ENCODE measurements at places on chromosomes 6 and 20.
A peak's percentile ranks its signal among the peaks of the same experiment; 100 is the strongest.

GRCh38 chr6:113723182-113723581 is 134.0 kb upstream of the MARCKS start:
- no peak for DNase-seq

- DNase-seq, result no peak
These were observed 56.8 kb upstream of the MTRF1L start for GRCh38 chr6:153059311-153059710.

- no peak for DNase-seq
These were observed 23.5 kb downstream of the KIZ start for GRCh38 chr20:21149344-21149743.

- no peak for DNase-seq
These were observed 27.0 kb upstream of the TBC1D7 start for GRCh38 chr6:13355043-13355945.

DNA sequence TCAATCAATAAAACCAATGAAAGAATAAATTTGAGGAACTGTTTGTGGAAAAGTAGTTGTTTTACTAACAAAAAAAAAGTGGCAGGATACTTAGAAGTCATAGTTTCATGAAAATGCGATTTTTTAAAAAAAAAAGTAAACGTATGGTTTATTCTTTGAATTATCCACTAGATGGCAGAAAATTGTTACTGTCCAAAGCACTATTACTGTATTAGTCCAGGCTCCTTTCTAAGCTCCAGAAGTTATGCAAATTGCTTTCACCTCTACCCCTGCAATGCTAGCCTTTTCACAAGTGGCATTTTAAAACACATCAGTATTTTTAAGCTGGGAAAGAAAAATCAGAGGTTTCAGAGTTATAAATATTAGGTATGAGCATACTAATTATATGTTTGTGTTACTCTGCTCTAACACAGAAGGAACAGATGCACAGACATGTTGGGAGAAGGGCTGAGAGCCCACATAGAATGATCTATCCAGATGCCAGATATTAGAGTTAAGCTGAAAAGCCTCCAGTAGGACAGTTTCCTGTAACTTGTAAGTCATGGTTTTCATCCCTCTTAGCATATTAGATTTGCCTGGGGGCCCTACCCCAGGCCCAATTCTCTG is 63.9 kb downstream of the FHL5 start:
- peak; percentile 22 for DNase-seq

GRCh38 chr6:165487950-165488349 is 175.1 kb downstream of the PDE10A start:
- no peak for DNase-seq

GRCh38 chr6:1810880-1811279 is 201.2 kb downstream of the FOXC1 start:
- no peak for DNase-seq

- DNase-seq, result no peak
These were observed 139.7 kb downstream of the PAK5 start for GRCh38 chr20:9699181-9699580.

GRCh38 chr6:100099189-100100074 is 105.4 kb upstream of the MCHR2 start:
- DNase-seq, result no peak

GRCh38 chr6:156638581-156638980 is 138.6 kb upstream of the ARID1B start:
- no peak for DNase-seq

DNA sequence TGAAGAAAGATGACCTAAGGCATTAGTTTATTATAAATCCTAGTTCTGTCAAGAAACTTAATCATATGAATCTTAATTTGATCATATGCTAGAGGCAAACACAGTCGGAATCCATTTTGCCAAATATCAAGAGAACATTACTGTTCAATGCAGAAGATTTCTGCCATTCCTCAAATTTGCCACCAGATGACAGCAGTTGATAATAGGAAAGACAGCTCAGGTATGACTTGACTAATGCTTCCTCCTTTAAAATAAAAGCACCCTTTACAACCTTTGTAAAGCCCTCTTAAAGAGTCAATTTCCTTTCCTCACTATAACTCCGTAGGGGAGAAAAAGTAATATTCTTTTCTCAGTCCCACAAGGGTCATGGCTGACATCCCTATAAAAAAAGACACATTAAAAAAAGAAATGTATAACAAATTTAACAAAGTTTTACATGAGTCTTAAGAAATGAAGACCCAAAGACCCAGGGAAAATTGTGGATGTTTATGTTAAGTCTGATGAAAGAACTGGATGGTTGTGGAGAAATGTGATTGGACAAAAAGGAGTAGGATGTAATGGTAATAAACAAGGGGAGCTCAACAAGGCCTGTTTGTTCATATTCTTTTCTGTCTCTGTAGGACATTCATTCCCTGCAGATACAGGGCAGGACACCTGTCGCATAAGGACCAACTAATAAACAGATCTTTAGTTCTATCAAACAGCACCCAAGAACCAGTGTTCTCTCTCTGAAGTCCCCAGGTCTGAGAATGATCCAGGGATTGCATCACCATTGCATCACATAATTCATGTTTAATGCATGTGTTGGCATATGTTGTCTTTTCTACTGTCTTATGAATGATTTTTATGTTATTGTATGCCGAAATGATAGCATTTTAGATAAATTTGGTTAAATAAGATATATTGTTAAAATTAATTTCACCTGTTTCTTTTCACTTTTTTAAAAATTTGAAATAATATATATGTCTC is 23.0 kb upstream of the IL17A start:
- peak; percentile 21 for DNase-seq

GRCh38 chr6:105793130-105793529 is 293.0 kb upstream of the PRDM1 start:
- peak; percentile 52 for DNase-seq

DNA sequence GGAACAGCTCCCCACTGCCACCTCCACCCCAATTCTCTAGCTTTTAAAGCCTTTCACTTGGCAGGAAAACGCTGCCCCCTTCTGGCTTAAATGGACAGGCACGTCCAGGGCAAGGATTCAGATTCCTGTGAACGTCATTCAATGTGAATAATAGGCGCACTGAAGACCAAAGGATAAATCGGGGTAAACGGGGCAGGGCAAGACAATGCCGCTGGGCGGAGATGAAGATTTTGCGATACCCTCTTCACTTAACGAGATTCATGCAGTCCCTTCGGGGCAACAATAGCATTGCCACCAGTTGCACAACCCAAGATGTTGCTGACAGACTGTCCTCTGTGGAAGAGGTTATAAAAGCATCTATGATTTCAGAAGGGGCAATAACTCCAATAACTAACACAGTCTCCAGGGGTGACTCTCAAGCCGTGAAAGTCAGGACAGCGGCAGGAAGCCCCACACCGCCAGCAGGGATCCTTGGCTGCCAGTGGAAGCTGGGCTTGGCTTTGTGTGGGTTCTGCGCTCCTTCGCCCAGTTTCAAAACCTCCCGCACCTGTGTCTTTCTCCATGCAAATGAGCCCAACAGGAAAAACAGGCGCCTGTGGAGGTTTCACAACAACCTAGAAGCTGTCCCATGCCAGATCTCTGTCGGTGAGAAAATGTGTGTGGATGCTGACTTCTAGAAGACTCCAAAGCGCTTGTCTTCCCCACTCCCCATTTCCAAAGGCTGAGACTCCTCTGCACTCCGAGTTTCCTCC is 291.8 kb downstream of the BMP7 start:
- peak; percentile 57 for DNase-seq

DNA sequence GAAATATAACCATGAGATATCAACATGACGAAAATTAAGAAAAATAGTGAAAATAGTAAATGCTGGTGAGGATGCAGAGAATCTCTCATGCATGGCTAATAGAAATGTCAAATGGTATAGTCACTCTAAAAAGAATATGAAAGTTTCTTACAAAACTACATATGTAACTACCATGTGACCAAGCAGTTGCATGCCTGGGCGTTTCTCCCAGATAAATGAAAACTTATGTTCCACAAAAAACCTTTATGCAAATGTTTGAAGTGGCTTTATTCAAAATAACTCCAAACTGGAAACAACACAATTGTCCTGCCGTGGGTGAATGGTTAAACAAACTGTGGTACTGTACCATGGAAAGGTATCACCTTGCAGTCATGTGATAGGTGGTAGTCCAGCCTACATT is 112.4 kb downstream of the HDGFL1 start:
- DNase-seq, result no peak

DNA sequence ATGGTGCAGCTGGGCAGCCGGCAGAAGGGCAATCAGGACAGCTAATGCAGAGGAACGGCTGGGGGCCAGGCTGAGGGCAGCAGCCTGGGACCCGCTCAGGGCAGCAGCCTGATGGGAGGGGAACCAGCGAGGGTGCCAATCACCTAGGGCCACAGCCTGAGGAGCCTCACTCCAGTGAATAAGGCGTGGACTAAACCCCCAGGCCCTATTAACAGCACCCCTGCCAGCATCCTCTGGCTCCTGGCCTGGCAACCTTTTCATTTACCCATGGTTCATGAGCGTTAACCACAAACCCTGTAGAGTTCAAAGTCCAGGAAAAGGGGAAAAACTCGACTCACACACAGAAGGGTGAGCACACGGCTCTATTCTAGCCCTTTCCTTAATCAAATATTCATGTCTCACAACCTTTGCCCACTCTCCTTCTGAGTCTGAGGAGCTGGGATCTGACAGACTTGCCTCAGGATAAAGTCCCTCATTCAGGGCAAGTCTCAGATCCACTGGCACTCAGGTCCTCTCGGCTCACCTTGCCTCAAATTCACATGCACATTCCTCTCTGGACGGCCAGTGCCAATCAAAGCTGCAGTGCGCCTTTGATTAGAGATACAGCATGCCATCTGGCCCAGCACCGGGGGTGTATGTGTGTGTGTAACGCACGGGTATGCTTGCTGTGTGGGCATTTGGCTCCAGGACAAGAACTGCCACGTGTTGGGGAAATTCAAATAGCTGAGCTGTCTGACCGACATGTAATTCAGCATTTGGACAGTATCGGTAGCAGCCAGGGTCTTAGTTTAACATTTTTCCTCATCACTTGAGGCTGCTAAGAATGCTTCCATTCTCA is 86.9 kb upstream of the TRAF3IP2 start:
- peak; percentile 82 for DNase-seq

DNA sequence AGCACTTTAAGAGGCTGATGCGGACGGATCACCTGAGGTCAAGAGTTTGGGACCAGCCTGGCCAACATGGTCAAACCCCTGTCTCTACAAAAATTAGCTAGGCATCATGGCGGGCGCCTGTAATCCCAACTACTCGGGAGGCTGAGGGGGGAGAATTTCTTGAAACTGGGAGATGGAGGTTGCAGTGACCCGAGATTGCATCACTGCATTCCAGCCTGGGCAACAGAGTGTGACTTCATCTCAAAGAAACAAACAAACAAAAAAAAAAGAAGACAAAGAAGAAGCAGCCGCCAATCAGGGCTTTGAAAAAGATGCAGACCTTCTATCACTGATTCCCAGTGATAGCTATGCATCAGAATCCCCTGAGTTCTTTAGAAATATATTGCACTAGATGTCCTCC is 56.8 kb downstream of the COL9A1 start:
- DNase-seq, result no peak

DNA sequence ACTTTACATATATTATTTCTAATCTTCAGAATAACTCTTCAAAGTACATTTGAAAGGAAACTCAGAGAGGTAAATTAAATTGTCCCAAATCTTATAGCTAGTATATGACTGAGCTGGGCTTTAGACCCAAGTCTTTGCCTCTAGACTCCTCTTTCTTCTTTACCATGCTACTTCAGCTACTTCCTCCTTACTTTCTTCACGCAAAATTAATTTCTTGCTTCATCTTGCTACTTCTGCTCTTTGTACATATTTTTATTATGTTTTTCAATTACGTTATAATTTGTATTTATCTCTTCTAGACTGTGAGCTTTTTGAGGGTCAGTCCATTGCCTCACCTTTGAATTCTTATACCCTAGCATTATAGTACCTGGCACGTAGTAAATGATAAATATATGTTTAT is 5.3 kb downstream of the TMEM170B start:
- DNase-seq, result no peak

- DNase-seq, result no peak
These were observed 36.1 kb downstream of the CTNNBL1 start for GRCh38 chr20:37729909-37730308.

DNA sequence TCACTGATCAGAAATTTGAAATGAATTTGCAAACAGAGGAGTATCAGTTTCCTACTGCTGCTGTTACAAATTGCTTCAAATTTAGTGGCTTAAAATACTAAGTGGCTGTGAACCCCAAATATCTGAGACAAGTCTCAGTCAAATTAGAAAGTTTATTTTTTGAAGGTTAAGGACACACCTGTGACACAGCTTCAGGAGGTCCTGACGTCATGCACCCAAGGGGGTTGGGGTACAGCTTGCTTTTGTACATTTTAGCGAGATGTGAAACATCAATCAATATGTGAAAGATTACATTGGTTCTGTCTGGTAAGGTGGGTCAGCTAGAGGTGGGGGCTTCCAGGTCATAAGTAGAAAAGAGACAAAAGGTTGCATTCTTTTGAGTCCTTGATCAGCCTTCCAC is 21.4 kb upstream of the ZFP64 start:
- no peak for DNase-seq

DNA sequence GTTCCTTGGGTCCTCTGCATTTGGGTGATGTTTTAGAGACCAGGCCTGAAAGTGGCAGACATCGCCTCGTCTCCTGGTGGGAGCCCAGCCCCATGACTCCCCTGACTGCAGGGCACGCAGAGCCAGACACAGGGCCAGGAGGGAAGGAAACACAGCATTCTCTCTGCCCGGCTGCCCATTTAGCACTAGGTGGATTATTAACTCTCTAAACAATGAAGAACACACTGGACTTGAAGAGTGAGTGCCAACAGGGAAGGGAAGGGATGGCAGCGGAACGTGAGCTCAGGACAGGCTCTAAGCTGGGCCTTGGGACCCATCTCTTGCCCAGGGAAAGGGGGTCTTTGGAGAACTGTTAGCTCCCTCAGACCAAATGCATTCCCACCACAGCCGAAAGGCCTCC is 80.4 kb downstream of the TBXT start:
- no peak for DNase-seq

DNA sequence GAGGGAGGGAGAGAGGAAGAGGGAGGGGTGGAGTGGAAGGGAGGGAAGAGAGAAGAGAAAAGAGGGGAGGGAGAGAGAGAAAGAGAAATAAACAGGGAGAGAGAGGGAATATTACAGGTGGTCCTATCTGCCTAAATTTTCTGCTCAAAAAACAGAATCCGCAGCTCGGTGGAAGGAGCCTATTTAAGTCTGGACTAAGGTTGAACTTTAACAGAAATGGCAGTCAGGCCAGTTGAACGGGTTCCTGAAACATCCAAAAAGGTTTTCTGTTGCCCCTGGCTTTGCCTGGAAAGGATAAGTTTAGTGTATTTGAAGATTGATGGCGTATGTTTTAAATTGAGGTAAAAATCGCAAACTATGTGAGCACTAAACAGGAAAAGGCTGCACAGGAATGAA is 2.2 kb downstream of the TFAP2B start:
- no peak for DNase-seq

- DNase-seq, result no peak
These were observed 48.7 kb downstream of the YTHDF1 start for GRCh38 chr20:63167026-63167917.

GRCh38 chr6:157644043-157644810 is 178.8 kb upstream of the SNX9 start:
- DNase-seq, result peak; percentile 50

GRCh38 chr6:15248451-15249370 is 2.8 kb downstream of the JARID2 start:
- DNase-seq, result peak; percentile 96
